ENCODE measurements at places on chromosomes 2 and 18.

DNA sequence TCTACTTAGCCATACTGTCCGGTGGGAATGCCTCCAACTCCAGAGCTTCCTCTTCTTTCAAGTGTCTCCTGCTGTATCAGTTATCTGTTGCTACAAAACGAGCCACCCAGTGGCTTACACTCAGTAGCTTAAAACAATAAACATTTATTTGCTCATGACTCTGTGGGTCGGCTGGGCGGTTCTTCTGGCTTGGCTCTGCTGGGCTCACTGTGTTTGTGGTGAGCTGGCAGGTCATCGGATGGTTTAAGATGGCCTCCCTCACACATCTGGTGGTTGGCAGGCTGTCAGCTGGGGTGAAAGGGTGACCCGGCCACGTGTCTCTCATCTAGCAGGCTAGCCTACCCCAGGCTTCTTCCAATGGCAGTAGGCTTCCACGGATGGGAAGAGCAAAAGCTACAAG lies 122.4 kb upstream of the SLC1A4 start:
- DNase-seq: no peak

DNA sequence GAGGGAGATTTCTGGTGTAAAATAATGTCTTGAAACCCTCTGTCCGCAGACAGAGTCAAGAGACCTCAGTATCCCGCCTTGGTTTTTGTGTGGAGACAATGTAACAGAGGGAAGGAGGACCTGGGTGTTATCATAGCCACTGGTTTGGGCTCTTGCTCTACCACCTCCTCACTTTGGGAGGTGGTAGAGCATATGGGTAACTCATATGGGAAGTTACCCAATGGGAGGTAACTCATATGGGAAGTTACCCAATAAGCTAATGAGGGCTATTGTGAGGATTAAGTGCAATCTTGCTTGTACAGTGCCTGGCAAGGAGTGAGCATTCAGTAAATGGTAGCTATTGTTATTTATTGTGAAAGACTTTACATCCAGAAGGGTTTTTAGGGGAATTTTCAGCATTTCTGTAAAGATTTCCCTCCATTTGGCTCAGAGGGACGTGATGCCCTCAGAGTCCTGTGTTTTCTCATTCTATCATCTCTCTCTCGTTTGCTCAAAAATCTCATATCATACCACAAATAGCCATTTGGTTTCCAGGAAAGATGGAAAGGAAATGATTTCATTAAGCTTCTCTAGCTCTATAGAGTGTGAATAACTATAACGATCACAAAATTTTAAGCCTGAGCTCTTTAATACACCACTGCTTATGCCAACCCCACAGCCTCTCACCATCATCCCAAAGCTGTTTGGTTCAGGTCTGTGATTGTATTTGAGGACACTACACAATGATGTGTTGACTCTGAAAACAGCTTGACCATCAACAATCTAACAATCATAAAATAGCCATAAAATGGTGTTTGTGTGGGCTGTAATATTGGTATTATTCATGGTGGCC lies 307.7 kb downstream of the STK39 start:
- DNase-seq: no peak

- DNase-seq: no peak
These were observed 62.7 kb upstream of the TAF1B start for GRCh38 chr2:9780368-9781130.

- no peak for DNase-seq
These were observed 258.6 kb downstream of the SRBD1 start for GRCh38 chr2:45352506-45352905.

DNA sequence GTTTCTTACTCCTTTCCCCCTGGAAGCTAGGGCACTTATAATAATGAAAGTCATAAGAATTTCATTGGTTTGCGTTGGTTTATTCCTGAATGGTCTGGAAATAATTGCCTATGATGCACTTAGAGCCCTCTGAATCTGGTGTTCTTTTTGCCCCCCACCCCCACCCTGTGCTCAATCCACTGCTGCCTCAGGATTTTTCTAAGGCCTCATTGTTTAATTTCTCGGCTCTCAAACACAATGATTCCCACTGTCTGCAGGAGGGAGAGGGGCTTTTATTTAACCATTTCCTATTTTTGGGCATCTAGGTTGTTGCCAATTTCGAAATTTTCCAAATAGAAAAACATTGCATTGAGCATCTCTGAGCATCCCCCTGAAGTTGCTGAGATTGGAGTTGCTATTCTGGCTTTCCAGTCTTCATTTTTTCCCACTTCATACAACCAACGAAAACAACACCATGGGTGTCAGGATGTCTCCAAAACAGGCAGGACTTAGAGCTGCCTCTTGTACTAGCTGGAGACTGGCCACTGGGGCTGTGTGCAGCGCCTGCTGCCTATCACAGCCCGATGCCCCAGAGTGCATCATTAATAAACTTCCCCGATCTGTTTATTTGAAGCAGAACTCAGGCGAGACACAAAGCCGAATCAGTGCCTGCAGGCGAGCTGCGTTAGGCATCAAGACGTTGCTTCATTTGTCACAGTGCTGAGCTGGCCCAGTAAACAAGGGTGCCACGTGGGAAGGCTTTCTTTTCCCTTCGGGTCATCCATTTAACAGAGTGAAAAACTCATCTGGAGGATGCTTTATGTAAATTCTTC lies 1.8 kb upstream of the PCARE start:
- no peak for DNase-seq

- no peak for DNase-seq
These were observed 24.0 kb downstream of the CFAP210 start for GRCh38 chr2:169670215-169670651.

- peak; percentile 39 for DNase-seq
These were observed 172.9 kb downstream of the SLC8A1 start for GRCh38 chr2:40279001-40279400.

- DNase-seq: peak; percentile 97
These were observed 148.1 kb downstream of the EML6 start for GRCh38 chr2:54871457-54872107.

DNA sequence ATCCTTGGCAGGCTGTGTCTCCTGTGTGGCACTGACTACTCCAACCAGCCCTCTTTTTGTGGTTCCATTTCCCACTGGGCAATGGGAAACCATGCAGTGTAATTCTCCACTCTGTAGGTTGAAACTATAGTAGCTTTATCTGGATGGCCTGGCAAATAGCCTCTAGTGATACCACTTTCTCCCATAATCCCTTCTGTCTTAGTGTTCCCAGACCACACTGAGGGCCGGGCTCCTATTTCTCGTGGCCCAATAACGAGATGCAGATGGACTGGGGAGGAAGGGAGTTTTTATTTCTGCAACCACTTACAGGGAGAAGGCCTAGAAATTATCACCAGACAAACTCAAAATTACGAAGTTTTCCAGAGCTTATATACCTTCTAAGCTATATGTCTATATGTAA lies 24.7 kb downstream of the SKA1 start:
- no peak for DNase-seq

DNA sequence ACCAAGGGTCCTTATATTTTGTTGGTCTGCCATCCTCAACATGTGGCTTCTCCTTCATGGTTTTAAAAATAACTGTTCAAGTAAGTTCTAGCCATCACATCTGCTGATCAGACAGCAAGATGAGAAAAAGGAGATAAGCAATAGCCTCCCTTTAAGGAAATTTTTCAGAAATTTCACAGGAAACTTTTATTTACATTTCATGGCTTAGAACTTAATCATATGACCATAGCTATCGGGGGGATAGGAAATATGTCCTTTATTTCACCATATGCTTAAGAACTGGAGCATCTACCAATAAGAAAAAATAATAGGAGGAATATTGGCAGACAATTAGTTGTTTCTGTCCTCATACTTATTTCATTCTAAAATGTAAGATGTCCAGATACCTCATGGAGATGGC lies 16.2 kb downstream of the ATF2 start:
- no peak for DNase-seq

GRCh38 chr18:30486856-30487255 lies 555.7 kb downstream of the DSC3 start:
- no peak for DNase-seq

DNA sequence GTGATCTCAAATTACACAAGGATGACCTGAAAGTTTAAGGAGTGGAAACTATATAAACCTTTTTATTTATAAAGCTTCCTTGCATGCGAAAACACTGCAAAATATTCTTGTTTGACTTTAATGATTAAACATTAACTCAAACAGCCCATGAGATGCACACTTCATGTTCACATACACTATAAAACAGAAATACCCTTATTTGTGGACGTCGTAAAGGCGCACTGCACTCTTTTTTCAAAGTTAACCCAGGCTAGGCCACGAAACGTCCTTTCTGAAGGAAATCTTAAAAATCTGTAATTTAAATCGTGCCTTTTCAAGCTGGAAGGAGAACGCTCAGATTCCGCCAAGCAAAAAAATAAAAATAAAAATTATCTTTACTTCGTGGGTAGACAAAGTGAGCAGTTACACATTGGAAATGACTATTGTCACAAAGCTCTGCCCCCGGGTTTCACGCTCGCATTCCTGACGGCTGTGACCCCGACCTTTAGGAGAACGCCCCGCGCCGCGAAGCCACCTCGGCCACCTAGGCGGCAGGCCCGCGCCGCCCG lies 728 bp downstream of the FAM168B start:
- no peak for DNase-seq

- DNase-seq: no peak
These were observed 28.4 kb upstream of the DYNC2LI1 start for GRCh38 chr2:43745457-43745856.

DNA sequence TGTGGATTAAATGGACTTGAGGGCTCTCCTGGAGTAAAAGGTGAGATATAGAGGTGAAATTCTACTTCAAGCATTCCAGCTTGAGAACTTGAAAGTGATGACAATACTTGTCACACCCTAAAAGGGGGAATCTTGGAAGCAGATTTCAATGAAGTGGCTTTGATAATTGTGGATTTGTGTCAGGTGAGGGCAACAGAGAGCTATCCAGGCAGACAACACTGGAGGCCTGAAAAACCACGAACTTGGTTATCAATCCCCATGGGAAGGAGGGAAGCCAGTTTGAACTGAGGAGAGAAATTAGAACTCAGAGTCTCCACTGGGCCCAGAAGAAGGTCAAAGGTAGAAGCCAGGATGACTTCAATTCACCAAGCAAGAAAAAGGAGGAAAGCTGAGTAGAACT lies 263.9 kb downstream of the FIGN start:
- no peak for DNase-seq

DNA sequence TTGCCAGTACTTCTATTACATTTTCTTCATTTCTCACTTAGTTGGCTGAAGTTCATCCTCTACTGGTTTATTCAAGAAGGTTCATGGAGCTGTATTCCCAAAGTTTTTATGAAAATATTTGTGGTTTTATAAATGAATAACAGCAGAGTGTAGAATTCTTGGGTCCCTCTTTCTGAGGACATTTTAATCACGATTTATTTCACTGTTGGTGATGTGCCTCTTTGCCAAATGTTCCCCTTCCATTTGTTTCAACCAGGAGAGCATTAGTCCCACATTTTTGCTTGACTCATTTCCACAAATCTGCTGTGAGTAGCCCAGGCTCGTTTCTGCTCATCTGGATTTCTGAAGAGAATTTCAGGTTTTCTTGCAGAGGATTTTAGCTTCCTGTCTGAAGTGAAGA lies 20.8 kb downstream of the COPS7B start:
- no peak for DNase-seq

GRCh38 chr2:85132834-85133637 lies at the start of gene TCF7L1:
TCF7L1 (plus strand) TSS chr2:85133392; CDS start chr2:85133685, 293 bp downstream.
- peak; percentile 46 for DNase-seq

DNA sequence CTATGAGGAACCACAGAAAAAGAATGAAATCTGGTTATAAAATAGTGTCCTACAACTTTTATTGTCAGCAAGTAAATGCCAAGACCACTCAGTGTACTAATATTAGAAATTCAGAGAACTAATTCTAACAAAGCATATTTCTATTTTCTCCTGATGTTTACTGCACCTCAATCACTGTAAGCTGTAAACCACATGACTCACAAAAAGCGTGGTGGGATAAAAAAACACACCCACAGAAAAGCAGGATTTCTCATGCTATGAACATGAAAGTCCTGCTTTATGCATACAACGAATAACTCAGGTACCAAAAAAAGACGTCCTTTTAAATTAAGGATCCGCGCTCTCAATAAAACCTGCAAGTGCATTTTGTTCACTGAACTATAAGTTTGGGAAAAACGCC lies 797 bp downstream of the TXNL4A start:
- DNase-seq: no peak

DNA sequence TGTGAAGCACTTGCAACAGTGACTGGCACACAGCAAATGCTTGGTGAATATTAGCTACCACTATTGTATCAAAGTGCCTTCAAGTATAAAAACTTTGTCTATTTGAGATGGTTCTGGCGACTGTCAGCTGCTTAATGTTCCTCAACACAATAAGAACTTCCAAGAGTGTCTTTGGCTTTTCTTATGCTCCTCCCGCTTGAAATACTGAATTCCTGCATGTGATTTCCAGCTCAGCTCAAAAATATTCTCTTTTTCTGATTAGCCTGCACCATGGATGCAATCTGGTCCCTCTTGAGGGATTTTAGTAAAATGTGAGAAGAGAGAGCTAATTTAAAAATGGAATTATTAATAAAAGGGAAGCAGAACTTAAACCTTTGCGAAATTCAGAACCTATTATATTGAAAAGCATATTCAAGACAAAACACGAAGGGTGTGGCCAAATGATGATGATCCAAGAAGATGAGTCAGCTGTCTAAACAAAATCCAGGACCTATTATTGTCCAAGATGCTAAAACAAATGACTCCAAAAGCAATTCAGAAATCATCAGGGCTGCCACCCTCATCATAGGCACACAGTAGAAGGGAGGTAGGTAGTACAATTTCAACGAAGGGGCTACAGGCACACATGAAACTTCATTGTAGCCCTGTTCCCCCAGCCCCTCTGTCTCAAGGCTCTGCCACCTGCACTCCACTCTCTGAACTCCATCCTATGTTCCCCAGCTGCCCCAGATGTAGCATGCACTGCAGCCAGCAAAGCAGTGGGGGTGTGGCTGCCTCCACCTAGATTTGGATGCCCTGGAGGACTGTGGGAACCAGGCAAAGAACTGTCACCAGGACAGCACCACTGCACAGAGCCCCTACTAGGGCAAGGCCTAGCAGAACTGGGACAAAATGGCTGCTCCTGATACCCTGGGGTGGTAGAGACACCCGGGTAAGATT lies 190.1 kb downstream of the ZNF385B start:
- DNase-seq: no peak

DNA sequence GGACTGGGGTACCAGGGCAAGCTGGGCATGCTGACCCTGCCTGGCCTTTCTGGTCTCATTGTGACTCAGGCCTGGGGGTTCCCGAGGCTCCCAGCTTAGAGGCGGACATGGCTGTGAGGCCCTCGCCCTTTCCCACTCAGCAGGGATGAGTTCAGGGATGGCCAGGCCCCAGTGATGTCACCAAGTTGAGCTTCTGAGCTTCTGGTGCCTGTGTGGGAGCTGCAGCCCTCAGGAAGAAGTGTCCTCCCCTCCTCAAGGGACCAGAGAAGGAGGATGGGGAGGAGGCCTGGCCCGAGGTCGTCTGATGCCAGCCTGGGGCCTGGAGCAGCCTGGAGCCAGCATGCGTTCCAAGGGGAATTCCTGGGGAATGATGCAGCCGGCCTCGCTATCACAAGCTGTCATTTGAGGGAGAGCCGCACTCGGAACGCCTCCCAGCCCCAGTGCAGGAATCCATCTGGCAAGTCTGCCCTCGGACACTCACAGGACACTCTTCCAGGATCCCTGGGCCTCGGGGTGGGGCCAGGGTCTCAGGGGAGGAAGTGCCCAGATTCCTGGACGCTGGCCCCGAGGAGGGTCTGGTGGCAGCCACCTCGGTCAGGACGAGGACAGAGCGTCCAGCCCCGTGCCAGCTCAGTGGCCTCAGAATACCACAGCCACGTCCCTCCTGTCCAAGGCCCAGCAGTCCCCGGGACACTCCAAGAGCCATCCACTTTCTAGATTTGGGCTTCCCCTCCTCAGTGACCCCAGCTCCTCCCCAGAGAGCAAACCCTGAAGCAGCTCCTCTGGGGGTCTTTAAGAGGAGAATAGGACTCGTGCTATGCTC lies 61.2 kb upstream of the GPC1 start:
- no peak for DNase-seq

All from NCI-H1694 treated with DMSO at 0.1 percent for 48 hours (cell line).